ENCODE measurements at places on chromosomes 6 and 20. TPM values are rescaled to one million over a fixed set of nuclear protein-coding genes. Genes with fewer than 3 reads are reported as not detected.
A peak's percentile ranks its signal among the peaks of the same experiment; 100 is the strongest.

GRCh38 chr20:51758978-51759544, 9.1 kb downstream of the ATP9A start:
- H3K4me1 ChIP-seq = peaks cover 23% of the 10 kb centered on the region
- no peaks in the 10 kb centered on the region for H3K36me3 ChIP-seq
- no peak overlapping the region for H3K27ac ChIP-seq
- DNase-seq = no peak

DNA sequence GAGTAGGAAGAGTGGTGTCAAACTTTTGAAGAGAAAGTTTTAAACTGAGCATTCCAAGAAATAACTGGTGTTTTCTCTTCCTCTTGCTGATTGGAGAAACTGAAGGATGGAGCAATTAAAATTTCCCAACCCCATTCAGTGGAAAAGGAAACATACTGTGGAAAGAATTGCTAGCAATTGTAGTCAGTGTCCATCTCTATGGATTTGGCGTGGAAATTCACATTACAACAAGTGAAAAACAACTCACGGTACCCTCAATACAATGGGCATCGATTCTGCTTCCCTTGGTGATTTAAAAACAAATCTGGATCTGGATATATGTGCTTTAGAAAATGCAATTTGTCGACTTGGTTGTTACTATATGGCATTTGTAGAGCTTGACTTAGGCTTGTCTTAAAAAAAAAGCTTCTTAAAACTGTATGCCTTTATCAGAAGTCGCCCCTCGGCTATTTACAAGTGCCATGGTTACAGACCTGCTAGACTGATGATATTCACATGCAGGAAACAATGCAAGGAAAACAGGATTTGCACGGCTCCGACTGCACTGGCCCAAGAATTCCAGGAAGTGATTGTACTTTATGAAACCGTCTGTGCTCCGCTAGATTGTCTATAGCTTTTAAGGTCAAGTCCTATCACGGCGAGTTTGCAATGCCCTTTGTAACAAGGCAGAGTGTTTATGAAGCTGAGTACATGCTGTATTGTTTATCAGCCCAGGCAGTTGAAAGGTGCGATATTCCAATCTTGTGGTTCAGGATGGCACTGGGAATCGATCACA, 131.7 kb upstream of the PHACTR1 start:
- peaks cover 9% of the 10 kb centered on the region for H3K4me1 ChIP-seq
- H3K27ac ChIP-seq = peak overlapping the region; percentile 1
- no peak overlapping the region for H3K4me3 ChIP-seq
- H3K27me3 ChIP-seq = no peaks in the 10 kb centered on the region

DNA sequence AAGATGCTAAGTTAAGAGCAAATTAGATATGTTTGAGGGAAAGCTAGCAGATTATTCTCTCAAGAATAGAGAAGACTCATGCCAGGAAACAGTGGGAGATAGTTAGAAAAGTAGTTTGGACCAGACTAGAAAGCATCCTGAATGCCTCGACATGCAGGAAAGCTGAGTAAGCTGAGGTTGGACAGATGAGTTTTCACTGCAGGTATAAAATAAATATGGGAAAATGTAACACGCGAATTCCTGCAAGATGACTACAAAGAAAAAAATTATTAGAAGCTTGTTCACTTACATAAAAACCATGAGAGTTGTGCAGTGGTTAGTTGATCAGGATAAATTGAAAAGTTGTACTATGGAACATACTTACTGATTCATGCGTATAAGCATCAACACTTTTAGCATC, 484.2 kb upstream of the MANEA start:
- H3K36me3 ChIP-seq = no peaks in the 10 kb centered on the region
- H3K4me1 ChIP-seq = no peaks in the 10 kb centered on the region
- H3K27me3 ChIP-seq = no peaks in the 10 kb centered on the region
- H3K4me3 ChIP-seq = no peak overlapping the region
- H3K27ac ChIP-seq = no peak overlapping the region

Gene COL9A3
- polyA plus RNA-seq = 4.4 TPM

GRCh38 chr20:36519944-36520343, 21.4 kb upstream of the MYL9 start:
- peaks cover 55% of the 10 kb centered on the region for H3K36me3 ChIP-seq
- H3K27ac ChIP-seq = no peak overlapping the region
- no peak for DNase-seq

Gene SMIM26
- 174 TPM for polyA plus RNA-seq

GRCh38 chr20:8166730-8167129, 34.7 kb downstream of the PLCB1 start:
- no peak overlapping the region for H3K4me3 ChIP-seq
- no peak overlapping the region for H3K27ac ChIP-seq
- DNase-seq = no peak
- no peaks in the 10 kb centered on the region for H3K27me3 ChIP-seq

DNA sequence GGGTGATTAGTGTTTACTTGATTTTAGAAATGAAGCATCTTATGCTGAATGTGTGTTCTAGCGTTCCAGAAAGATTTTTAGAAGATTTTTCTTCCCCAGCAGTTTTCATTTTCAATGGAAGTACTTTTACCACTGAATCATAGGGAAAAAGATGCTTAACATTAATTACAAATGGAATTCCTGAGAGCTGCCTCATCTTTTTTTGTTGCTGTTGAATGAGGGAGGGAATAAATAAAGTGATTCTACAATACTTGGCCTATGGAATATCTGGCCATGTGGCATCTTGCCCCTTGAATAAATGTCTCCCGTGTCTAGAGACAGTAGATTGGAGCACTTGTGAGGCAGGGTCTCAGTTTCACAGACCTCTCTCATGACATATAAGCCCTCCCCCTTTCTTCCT, 44.1 kb upstream of the SLC22A1 start:
- no peak overlapping the region for H3K27ac ChIP-seq
- no peaks in the 10 kb centered on the region for H3K4me1 ChIP-seq
- DNase-seq = no peak
- peaks cover 43% of the 10 kb centered on the region for H3K36me3 ChIP-seq
- H3K4me3 ChIP-seq = no peak overlapping the region

DNA sequence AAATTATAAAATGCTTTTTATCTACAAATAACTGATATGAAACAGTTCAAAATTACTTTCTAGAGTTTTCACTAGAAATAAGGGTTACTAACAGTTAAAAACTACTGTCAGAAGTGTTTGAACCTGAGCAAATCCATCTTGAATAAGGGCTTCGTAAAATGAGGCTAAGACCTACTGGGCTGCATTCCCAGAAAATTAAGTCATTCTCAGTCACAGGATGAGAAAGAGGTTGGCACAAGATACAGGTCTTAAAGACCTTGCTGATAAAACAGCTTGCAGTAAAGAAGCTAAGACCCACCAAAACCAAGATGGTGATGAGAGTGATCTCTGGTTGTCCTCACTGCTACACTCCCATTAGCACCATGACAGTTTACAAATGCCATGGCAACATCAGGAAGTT, 93.7 kb downstream of the PLG start:
- no peaks in the 10 kb centered on the region for H3K36me3 ChIP-seq
- H3K4me1 ChIP-seq = no peaks in the 10 kb centered on the region
- DNase-seq = no peak
- no peak overlapping the region for H3K27ac ChIP-seq
- no peak overlapping the region for H3K4me3 ChIP-seq

DNA sequence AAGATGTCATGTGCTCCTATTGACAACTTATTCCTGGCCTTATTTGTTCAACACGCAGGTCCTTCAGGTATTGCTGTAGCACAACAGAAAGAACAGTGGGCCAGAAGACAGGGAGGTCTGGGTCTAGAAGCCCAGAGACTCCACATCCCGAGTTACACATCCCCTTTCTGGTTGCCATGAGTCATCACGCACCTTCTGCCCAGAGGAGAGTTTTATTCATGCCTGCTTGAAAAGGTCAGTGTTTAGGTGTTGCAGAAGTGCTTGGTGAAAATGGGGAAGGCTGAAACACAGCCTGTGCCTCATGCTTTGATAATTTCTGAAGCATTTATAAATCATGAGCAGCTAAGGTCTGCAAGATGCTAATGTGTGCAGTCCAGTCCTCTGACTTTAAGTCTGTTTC, 256.4 kb downstream of the GMPR start:
- no peak overlapping the region for H3K4me3 ChIP-seq
- H3K27me3 ChIP-seq = no peaks in the 10 kb centered on the region
- H3K36me3 ChIP-seq = no peaks in the 10 kb centered on the region
- H3K27ac ChIP-seq = no peak overlapping the region
- no peak for DNase-seq
- no peaks in the 10 kb centered on the region for H3K4me1 ChIP-seq

- no peaks in the 10 kb centered on the region for H3K27me3 ChIP-seq
- DNase-seq = no peak
- no peak overlapping the region for H3K27ac ChIP-seq
- H3K4me3 ChIP-seq = no peak overlapping the region
- no peaks in the 10 kb centered on the region for H3K36me3 ChIP-seq
These were observed 336.0 kb upstream of the DEFB115 start for GRCh38 chr20:30921286-30922071.

DNA sequence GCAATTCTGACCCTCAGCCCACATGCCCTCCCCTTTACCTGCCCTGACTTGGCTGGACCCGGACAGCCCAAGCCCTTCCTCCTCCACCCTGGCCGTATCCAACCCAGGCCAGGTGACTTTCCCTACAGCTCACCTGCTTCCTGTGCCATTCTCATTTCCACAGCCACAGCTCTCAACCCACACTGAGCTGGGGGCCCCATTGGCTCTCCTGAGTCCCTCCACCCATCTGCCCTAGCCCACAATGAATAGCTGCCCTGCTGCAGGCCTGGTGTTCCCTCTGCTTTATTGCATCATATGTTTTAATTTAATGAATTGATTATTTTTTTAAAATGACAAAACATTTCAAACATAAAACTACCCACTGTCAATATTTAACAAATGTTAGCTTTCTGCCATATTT, 118.5 kb upstream of the BACH2 start:
- H3K36me3 ChIP-seq = no peaks in the 10 kb centered on the region
- H3K4me3 ChIP-seq = no peak overlapping the region
- DNase-seq = no peak
- H3K27ac ChIP-seq = no peak overlapping the region
- no peaks in the 10 kb centered on the region for H3K4me1 ChIP-seq

Gene CTAGE9
- not detected for polyA plus RNA-seq

DNA sequence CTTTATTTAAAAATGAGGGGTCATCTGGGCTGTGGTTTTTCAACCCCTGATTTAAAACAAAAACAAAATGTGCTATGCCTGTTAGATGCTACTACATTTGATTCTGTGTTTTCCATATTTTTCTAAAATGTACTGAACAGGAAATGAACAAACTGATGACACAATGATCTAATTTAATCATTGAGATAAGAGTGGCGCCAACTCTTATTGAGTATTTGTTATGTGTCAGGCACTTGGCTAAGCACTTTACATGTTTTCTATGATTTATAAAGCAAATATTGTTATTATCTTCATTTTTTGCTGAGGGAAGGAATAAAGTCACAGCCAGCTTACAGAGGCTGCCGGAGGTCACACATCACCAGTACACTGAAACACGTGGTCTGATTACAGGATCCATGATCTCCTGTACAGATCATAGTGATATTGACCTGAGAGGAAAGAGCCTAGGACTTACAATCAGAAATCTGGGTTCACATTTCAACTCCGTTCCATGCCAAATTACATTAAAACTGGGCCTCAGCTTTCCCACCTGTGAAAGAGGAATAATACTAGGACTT, 166.7 kb downstream of the ESR1 start:
- DNase-seq = no peak
- H3K36me3 ChIP-seq = no peaks in the 10 kb centered on the region
- H3K4me3 ChIP-seq = no peak overlapping the region
- no peaks in the 10 kb centered on the region for H3K27me3 ChIP-seq
- H3K4me1 ChIP-seq = no peaks in the 10 kb centered on the region

- H3K36me3 ChIP-seq = no peaks in the 10 kb centered on the region
- H3K4me1 ChIP-seq = no peaks in the 10 kb centered on the region
- no peak overlapping the region for H3K27ac ChIP-seq
- no peak for DNase-seq
- H3K27me3 ChIP-seq = no peaks in the 10 kb centered on the region
- no peak overlapping the region for H3K4me3 ChIP-seq
These were observed 25.0 kb downstream of the ZDHHC14 start for GRCh38 chr6:157405986-157406385.

DNA sequence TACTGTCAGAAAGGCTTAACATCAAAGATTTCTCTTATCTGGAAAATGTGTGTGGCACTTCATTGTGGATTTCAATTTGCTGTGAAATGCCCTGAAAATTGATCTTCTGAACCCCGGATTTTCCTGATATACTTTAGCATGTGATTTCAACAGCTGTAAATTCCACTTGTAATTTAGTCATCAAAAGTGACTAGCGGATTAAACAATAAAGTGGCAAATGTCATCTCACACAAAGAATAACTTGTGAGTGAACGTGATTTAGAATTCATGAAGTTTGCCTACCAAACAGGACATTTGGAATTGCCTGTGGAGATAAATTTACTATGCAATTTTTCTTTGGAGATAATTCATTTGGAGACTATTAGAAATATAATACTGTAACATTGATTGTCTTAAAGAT, 601.6 kb downstream of the COL12A1 start:
- DNase-seq = no peak
- no peak overlapping the region for H3K4me3 ChIP-seq
- H3K27ac ChIP-seq = no peak overlapping the region
- no peaks in the 10 kb centered on the region for H3K27me3 ChIP-seq
- H3K4me1 ChIP-seq = peaks cover 19% of the 10 kb centered on the region

Gene PHF20
- polyA plus RNA-seq = 10.8 TPM

GRCh38 chr6:140871911-140872310, 1260.8 kb upstream of the GJE1 start:
- H3K36me3 ChIP-seq = no peaks in the 10 kb centered on the region
- H3K4me1 ChIP-seq = no peaks in the 10 kb centered on the region
- no peak overlapping the region for H3K27ac ChIP-seq
- H3K4me3 ChIP-seq = no peak overlapping the region
- DNase-seq = no peak

Gene TINAG
- 17.2 TPM for polyA plus RNA-seq

DNA sequence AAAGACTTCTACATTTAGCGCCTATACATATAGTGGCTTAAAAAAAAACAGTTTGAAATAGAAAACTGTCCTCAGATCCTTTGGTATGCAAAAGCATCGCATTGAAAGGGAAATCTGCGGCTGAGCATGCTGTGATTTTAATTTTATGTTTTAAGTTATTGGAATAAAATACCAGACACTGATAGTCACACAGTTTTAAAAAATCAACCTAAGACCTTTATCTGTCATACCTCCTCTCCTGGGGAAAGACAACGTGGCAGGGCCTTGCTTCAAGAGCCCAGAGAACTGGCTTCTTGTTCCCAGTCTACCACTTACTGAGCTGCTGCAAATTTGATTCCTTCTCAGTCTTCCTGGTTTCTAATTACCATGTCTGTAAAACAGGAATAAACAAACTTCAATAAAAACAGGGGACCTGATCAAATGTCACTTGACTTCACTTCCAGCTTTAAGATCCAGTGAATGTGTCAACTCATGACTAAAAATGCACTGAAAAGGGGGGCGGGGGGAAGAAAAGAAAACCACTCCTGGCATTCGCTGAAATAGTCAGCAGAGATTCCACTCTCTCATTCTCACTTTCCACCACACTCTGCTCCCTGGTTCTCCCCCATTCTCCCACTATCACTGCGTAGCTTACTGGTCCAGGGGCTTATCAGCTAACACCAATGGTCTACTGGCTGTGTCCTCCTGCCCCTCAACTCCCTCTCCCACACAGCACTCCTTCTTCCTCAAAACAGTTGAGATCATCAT, 494.7 kb upstream of the MARCKS start:
- no peaks in the 10 kb centered on the region for H3K4me1 ChIP-seq
- H3K36me3 ChIP-seq = no peaks in the 10 kb centered on the region
- no peak overlapping the region for H3K27ac ChIP-seq
- no peak for DNase-seq
- H3K4me3 ChIP-seq = no peak overlapping the region
- H3K27me3 ChIP-seq = no peaks in the 10 kb centered on the region
